ENCODE measurements at places on chromosomes 7 and 10.

DNA sequence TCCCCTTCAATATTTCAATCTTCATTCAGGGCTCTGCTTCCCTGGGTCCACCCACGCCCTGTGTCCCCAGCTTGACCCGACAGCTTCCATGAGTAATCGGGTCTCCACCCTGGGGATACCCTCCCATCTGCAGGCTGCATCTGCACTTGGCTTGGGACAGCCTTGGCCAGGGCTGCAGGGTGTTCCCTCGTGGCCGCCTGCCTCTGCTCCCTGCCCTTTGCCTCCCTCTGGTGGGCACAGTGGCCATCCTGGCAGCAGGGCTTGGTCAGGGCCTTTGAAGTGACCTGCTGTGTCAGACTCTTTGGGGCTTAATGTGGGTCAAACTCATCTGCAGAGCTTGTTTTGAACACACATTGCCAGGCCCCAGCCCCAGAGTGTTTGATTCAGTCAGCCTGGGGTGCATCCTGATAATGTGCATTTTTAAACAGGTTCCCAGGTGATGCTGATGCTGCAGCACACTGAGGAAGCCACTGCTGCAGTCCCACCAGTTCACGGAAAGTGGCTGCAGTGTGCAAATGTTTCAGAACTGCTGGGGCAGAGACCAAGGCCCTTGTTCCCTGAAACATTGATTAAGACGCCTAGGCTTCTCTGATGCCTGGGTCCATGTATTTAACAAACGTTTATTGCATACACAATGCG is 80.7 kb upstream of the SEC61G start:
- DNase-seq = no peak

DNA sequence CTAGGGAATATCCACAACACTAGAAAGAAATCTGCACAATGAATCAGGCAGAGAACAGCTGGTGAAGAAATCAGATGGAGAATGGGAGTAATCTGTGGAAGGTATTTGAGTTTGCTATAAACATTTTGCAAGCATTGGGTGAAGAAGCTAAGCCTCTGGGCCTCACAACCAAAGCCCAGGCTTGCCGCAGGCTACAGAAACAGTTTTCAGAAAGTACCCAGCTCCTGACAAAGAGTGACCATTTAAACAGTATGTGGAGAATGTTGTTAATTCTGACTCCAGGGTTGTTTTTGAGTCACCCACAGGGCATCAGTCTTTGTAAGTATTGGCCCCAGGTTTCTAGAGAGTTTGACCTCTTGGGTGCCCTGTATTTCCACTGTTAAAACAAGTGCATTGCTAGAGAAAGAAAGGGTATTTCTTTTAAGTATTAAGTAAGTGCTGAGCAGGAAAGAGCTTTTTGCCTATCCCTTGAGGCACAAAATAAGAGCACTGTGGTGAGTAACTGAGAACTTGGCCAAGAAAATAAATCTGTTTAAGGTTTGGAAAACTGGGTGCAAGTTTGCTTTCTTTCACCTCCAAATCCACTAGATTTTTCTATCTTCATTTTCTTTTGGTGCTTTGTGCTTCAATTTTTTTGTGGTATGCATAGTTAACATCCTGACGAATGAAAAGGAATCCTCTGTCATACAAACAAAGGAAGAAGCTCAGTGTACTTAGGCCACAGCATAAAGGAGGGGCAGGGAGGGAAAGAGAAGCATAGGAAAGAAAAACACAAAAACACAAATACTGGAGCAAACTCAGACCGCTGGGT is 691.8 kb downstream of the SUGCT start:
- no peak for DNase-seq

- no peak for DNase-seq
Measured at GRCh38 chr7:10855583-10855982, 118.1 kb upstream of the PHF14 start.

GRCh38 chr7:23356726-23357125 is 57.6 kb downstream of the MALSU1 start:
- no peak for DNase-seq

- DNase-seq = no peak
Measured at GRCh38 chr7:31647511-31647910, 39.5 kb upstream of the PPP1R17 start.

Data from kidney epithelial cell (primary cell).